ENCODE measurements at places on chromosomes 5 and 9.

DNA sequence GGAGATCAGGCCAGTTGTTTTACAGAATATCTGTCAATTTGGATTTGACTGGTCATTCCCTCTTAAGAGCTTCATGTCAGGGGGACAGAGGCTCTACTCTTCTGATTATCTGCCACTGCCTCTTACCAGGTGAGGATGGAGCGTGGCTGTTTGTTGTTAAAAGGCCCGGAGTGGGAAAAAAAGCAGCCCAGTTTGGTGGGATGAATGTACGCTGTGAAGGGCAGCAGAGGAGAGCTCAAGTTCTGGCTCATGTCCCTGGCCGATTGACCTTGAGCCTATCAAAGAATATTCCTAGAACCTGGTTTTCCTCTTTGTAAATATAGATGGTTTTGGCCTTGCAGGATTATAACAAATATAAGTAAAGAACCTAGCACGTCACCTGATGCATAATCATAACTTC is 16.3 kb upstream of the SHB start:
- no peak for DNase-seq

GRCh38 chr9:120412425-120412951 is 167.5 kb downstream of the CDK5RAP2 start:
- DNase-seq: peak; percentile 14

DNA sequence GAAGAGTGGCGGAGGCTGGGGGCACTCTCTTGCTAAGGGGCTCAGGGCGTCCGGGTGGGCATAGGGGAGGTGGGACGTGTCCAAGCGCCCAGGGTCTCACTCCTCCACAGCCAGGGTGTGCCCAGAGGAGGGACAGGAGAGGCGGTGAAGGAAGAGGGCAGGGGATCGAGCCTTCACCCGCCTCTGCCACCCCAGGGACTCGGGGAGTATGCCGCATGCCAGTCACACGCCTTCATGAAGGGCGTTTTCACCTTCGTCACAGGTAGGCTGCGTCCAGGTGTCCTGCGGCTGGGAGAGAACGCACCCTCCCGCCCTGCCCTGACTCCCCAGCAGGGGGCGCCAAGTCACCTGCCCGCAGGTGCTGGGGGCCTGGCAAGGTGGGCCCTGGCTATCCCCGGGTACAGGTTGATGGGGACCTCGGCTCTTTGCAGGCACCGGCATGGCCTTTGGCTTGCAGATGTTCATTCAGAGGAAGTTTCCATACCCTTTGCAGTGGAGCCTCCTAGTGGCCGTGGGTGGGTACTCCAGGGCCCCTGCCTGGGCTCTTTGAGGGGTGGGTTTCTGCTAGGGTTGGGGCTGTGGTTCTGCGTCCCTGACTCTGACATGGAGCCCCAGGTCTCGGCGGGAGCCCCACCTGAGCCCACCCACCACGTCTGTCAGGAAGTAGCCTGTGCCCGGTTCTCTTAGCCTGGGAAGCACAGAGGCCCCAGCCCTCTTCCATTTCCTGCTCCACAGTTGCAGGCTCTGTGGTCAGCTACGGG is 552 bp downstream of the TMEM141 start:
- peak; percentile 29 for DNase-seq

GRCh38 chr9:127211983-127212382 is 52.6 kb upstream of the GARNL3 start:
- no peak for DNase-seq

DNA sequence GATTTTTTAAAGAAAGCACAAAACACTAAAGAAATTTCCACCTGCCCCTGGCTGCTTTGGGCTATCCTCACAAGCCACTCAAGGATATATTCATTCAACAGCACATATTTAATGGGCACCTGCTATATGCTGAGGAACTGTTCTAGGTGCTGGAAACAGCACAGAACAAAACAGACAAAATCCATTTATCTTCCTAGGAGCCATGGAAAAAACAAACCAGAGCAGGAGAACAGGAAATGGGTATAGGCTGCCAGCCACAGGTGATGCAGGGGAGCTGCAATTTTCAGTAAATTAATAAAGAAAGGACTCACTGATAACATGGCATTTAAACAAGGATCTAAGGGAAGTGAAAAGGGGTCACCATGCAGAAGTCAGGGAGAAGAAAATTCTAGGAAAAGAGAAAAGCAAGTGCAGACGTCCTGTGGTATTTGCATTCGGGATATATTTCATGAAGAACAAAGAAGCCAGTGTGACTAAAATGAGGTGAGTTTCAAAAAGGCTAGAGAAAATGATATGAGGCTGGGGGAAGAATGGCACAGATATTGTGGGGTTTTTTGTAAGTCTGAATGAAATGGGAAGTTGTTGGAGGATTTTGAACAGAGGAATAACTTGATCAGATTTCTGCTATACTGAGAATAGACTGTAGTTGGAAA is 152.2 kb downstream of the ADAMTSL1 start:
- peak; percentile 30 for DNase-seq

- DNase-seq: no peak
These were observed 328 bp downstream of the CAMSAP1 start for GRCh38 chr9:135907006-135907430.
